ENCODE measurements at places on chromosomes 4 and X.

GRCh38 chr4:41934901-41935651 is at the start of gene TMEM33:
TMEM33 (plus strand) TSS chr4:41935429; CDS start chr4:41935485, 56 bp downstream.
- DNase-seq, result peak; percentile 46

DNA sequence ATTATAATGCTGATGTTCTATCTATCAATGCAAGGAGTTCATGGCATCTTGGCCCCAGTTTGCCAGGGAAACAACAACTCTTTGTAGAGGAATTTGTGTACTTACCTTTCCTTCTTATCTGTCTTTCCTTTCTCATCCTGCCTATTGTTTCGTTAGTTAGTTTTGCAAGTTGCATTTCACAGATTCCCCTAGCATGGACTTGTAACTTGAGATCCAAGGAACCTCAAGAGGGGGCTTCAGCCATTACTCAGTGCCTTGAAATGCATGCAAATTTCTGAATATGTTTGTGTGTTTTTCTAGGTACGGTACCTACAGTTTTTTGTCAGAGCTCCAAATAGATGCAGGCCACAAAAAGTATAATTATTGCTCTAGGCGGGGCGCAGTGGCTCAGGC is 203.6 kb downstream of the LDB2 start:
- no peak for DNase-seq

GRCh38 chr4:16794816-16795445 is 103.5 kb downstream of the LDB2 start:
- no peak for DNase-seq

DNA sequence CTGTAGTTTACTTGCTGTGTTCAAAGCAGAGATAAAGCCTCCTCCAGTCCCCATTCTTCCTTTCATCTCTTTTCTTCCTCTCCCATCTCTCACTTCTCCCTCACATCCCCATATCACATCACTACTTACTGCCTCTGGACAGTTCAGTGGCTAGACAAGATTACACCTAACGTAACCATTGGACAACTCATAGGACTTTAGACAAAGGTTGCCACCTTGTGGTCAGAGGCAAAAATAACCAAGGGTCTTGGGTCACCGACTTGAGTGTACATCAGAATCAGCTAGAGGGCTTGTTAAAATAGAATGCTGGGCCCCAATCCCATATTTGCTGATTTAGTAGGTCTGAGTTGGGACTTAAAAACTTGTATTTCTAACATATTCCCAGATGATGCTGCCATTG is 109.3 kb upstream of the DGKK start:
- DNase-seq, result peak; percentile 27

DNA sequence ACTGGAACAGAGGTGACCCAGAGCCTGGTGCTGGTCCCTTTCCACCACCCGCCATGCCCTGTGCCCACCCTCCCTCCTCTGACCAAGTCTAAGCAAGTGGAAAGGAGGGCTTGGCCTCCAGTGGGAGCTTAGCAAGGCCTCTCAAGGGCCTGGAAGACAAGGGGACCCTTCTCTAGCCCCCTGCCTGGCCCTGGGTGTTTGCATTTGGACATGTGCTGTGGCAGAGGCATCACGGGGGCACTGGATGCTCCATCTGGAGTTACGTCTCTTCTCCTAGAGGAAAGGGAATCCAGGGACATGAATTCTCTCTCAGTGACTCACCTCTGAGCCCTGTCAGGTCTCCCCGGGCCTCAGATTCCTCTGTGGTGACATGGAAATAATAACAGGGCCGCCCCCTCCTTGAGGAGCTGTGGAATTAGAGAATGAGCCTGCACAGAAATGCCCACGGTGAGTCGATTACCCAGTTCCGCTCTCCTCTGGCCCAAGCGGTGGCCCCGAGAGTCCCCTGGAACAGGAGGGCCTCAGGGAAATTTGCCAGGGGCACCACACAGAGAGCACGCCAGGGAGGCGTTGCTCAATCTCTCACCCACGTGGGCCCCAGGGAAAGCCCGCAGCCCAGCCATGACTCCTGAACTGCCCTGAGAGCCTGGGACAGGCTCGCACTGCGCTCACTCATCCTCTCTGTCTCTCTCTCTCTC is 189.6 kb downstream of the BCOR start:
- no peak for DNase-seq

- no peak for DNase-seq
These were observed 3.0 kb downstream of the SLIT2 start for GRCh38 chr4:20254511-20255250.

GRCh38 chr4:6405397-6405706 is 67.1 kb downstream of the PPP2R2C start:
- no peak for DNase-seq

GRCh38 chr4:38574559-38575333 is 89.3 kb upstream of the KLF3 start:
- DNase-seq, result no peak

GRCh38 chr4:37990731-37991245 is 30.6 kb downstream of the PTTG2 start:
- no peak for DNase-seq

GRCh38 chrX:98962996-98963395 is 1447.1 kb downstream of the PCDH19 start:
- DNase-seq, result no peak

DNA sequence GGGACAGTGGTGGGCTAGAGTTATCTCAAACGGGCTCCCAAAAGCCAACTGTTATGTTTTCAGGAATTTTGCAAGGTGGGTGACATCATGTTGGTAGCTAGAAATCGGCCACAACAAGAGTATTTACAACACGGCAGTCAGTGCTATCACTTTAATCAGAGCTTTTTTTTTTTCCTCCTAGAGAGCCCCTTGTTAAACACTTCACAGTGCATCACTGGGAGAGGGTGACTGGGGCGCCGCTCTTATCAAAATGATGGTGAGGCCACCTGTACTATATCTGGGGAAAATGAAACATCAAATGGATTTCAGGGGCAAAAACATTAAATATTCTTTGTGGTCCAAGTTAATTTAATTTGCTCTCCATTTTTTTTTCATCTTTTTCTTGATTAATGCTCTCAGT is 44.9 kb downstream of the MAMLD1 start:
- no peak for DNase-seq

GRCh38 chr4:168573870-168574269 is 77.0 kb downstream of the PALLD start:
- no peak for DNase-seq

- DNase-seq, result no peak
These were observed 382.2 kb upstream of the INTU start for GRCh38 chr4:127250577-127250976.

GRCh38 chr4:171035909-171036308 is 777.3 kb upstream of the GALNTL6 start:
- DNase-seq, result no peak

DNA sequence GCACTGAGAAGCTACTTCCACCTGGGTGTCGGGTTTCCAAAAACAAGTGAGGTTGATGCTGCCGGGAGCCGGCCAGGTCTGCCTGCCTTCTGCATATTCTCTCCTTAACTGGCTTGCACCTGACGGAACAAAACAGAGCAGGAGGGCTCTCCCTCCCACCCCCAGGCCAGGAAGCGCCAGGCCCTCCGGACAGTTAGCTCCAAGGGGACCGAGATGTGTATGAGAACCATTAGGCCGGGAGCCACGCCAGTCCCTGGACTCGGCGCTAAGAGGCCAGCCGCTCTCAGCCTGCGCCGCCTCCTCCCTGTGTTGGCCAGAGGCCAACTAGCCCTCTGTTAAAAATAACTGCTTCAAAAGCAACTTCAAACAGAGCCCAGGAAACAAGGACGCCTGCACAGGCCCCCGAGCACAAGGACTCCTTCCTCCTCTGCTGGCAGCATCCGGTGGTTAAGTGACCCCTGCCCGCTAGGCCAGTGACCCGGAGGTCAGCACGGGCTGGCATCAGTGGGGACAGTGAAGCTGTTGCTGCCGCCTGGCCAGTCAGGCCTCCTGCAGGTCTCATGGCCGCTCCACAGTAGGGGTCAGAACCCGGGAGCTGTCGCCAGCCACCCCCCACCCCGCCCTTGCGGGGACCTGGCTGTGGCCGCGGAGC is 107.9 kb downstream of the ABLIM2 start:
- DNase-seq, result no peak

DNA sequence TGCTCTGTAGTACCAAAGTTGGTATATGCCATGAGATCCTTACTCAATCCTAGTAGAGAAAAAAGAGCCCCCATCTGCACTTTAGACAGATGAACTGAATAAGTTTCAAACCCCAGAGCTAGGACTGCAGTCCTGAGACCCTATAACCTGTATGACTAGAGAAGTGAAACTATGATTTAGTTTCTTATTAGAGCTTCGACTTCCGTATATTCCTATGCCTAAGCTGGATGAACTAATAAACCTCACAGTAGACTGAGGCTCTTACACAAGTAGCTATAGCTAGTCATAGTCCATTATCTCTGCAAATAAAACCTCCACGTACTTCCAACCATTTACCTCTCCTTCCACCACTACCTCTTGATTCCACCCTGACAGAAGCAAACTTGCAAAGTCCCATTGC is 6.3 kb upstream of the OTUD4 start:
- DNase-seq, result no peak

- no peak for DNase-seq
These were observed 47.8 kb downstream of the ZCCHC13 start for GRCh38 chrX:74351760-74352159.

- no peak for DNase-seq
These were observed 2.9 kb upstream of the HAND2 start for GRCh38 chr4:173532725-173533511.

- no peak for DNase-seq
These were observed 132.6 kb upstream of the SLIT2 start for GRCh38 chr4:20119141-20119540.

DNA sequence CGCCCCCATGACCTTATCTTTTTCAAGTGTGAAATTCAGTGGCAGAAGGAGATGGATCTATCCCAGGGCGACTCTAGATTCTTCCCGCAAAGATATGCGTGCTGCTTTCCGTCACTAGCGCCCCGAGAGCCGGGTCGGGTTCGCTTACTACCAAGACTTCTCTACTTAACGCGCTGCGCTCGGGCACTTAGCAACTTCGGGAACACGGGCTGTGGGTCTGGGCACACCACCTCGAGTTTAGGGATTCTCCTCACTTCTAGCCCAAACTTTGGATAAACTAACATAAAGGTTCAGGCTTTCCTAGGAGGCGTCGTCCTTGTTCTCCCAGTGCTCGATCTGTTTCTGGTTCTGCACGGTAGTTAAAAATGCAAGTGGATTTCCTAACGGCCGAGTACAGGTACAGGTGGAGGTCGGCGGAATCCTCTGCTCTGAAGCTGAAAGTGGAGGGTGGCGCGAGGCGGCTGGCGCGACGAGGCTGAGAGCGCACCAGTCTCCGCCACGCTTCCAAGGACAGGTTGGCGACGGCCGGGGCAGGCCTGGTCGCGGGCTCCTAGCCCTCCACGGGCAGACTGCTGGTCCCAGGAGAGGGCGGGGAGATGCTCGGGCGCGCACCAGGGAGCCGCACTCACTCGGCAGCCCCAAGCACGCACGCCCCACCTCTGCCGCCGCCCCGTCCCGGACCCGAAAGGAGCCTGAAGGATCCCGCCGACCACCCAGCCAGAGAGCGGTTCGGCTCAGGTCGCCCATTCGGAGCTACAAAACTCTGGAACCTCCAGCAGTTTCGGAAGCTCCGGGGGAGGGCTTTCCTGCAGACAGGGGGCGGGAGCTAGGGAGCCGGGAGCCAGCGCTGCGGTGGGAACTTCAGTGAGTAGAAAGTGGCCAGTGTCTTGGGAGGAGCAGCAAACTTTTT is 100.8 kb upstream of the TENM3 start:
- no peak for DNase-seq

GRCh38 chr4:187541666-187542065 is 453.9 kb upstream of the ZFP42 start:
- DNase-seq, result no peak

GRCh38 chrX:33045882-33046281 is 165.5 kb downstream of the DMD start:
- DNase-seq, result no peak

DNA sequence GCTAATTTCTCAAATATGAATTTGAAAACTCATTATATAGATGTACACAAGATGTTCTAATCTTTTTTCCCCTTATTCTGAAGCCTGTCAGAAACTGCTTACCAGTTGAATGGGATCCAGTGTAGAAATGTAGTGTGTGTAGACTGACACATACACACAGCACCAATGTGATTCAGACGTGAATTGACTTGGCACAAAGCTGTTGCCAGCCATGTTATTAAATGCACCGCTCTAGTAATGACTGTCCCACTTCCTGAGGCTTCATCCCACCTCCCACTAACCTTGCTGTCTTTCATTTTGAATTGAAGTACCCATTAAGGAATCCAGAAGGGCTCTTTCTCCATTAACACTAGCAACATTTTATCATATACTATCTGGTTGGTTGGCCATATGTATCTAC is 146.6 kb downstream of the PPA2 start:
- no peak for DNase-seq

GRCh38 chr4:72119946-72120345 is 88.1 kb downstream of the NPFFR2 start:
- no peak for DNase-seq

GRCh38 chrX:35557916-35558315 is 240.2 kb upstream of the MAGEB16 start:
- no peak for DNase-seq

DNA sequence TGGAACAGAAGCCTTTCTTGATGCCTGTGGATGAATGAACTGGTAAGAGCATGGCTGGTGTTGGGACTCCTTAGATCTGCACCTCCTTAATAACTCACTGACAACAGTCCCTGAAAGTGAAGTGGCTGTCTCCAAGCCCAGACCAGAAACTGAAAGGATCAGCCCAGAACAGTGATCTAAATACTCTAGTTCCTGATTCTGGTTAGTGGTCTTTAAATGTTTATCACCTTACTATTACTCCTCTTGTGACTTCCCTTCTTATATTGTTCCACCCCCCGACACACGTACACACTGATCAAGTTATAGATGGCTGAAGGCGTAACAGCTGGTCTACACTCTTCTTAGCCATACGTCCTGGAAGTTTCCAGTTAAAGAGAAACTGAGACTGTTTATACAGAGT is 33.8 kb upstream of the ARMCX2 start:
- DNase-seq, result no peak

DNA sequence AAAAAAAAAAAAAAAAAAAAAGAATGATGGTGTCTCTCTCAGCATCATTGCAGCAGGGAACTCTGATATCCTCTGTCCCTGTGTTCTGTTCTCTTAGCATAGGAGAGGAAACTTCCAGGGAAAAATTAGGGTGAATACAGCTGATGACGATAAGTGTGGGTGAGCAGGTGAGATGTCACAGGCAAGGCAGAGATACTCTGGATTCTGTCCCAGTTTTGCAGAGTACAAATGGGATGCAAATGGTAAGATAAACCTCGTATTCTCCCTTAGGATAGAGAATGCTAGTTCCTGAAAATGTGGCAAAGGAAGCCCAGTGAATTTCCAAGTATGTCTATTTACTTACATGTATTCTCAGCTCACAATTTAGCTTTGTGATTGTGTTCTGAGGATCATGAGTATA is 671.6 kb upstream of the BOD1L1 start:
- DNase-seq, result no peak
